Astrocyte (in vitro differentiated cells and primary cell): ENCODE measurements at places on chromosomes 1 and 21.

- peaks cover 15% of the 10 kb centered on the region for H3K4me1 ChIP-seq
- DNase-seq = no peak
- H3K36me3 ChIP-seq = no peaks in the 10 kb centered on the region
- no peak overlapping the region for H3K4me3 ChIP-seq
- H3K27ac ChIP-seq = no peak overlapping the region
- no peaks in the 10 kb centered on the region for H3K27me3 ChIP-seq
These were observed 33.0 kb downstream of the APP start for GRCh38 chr21:26137379-26138060.

DNA sequence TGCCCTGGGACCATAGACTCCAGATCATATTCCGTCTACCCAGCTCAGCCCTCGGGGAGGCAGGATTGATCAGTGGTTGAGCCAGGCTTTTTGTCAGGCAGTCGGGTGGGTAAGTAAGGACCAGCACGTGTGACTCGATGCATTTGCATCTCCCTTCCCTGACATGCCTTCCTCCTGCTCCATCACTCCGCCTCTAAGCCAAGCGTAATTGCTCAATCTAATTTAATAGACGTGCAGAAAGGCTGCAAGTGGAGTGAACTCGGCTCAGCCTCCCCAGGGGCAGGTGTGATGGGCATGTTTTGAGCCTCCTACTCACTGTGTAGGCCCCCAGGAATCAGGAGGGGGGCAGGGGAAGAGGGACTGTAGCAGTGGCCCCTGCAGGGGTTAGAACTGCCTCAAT lies 34.6 kb upstream of the GRIK3 start:
- H3K27me3 ChIP-seq = no peaks in the 10 kb centered on the region
- no peak overlapping the region for H3K4me3 ChIP-seq
- no peaks in the 10 kb centered on the region for H3K36me3 ChIP-seq
- no peak overlapping the region for H3K27ac ChIP-seq

DNA sequence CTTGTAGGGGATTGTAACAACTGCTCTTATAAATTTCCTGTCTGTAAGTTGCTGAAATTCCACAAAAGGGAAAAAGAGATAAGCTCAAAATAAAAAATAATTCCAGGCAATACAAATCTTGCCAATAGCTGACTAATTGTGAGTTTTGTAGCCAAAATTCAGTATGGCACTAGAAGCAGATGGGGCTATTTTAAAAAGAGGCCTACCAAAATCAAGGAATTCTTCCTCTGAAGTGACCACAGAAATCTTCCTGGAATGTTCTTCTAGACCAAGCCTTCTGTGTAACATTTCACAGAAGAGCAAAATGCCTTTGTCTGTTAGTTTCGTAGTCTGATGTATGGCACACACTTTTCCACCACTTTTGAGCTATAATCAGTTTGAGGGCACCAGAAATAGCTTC lies 127.6 kb downstream of the CYYR1 start:
- H3K36me3 ChIP-seq = no peaks in the 10 kb centered on the region
- no peaks in the 10 kb centered on the region for H3K27me3 ChIP-seq
- no peak overlapping the region for H3K27ac ChIP-seq
- peaks cover 4% of the 10 kb centered on the region for H3K4me1 ChIP-seq
- H3K4me3 ChIP-seq = no peak overlapping the region

DNA sequence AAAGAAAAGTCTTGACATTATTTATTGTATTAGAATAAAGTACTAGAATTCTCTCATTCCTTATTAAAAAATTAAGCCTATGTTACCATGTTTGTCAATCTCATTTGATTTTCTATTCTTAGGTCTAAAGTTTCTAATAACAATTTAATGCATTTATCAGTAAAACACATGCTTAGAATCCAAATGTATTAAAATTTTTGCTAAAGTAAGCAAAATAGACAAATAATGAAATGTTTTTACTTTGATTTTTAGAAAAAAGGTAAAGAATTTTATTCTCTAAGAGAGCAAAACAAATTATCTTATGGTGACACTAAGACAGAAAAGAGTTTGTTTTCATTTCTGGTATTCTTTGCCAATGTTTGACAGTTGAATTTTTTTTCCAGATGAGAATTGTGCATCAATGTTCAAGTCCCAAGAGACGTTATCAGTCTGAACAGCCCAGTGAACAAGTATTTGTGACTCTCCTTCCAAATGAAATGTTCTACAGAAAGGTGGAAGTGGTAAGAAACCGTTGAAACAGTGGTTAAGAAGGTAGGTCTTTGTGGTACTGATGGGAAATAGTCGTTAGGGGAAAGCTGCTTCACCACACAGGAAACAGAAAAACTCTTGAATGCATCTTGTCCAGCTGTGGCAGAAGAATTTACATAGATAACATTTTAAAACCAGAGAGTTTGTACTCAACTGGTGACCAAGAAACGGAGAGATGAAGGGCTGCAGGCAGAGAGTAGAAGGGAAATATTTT lies 402.5 kb downstream of the PTPRC start:
- H3K27me3 ChIP-seq = no peaks in the 10 kb centered on the region
- no peak overlapping the region for H3K27ac ChIP-seq
- H3K4me3 ChIP-seq = no peak overlapping the region

DNA sequence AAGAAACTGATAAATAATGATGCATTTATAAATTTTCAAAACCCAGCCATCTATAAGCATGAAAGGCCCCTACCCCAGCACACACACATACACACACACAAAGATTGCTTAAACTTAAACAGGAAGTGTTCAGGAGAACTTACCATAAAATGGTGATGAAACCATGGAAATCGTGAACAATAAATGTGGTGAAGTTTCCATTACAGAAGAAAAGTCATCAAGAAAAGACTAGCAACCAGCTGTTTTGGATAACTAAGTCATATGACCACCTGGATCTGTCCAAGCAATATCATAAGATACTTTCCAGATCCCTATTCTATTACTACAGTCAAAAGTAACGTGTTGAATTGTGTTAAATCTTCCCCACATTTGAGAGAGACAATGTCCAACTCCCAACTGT lies 24.1 kb downstream of the RGS5 start:
- no peak overlapping the region for H3K4me3 ChIP-seq
- no peaks in the 10 kb centered on the region for H3K27me3 ChIP-seq
- no peak for DNase-seq
- peaks cover 4% of the 10 kb centered on the region for H3K4me1 ChIP-seq
- no peak overlapping the region for H3K27ac ChIP-seq
- H3K36me3 ChIP-seq = no peaks in the 10 kb centered on the region

DNA sequence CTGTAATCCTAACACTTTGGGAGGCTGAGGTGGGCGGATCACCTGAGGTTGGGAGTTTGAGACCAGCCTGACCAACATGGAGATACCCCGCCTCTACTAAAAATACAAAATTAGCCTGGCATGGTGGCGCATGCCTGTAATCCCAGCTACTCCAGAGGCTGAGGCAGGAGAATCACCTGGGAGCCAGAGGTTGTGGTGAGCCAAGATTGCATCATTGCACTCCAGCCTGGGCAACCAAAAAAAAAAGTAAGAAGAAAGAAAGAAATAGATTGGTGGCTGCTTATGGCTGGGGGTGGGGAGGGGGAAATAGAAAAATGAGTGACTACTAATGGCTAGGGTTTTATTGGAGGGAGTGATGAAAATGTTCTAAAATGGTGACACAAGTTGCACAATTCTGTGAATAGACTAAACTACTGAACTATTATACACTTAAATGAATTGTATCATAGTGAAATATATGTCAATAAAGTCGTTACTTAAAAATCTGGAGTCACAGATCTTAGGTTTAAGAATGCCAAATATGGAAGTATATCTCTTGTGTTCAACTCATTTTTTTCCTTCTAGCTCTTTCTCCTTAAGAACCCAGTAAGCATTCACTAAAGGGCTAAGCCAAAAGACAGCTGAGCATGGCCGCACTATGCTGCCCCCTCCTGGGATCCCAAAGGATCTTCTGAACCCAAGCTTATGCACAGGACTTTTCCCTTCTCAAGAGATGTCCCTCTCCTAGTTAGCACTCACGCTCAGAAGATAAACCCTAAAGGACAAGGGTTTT lies 3.2 kb upstream of the NPL start:
- no peak overlapping the region for H3K27ac ChIP-seq
- no peaks in the 10 kb centered on the region for H3K36me3 ChIP-seq
- DNase-seq = peak; percentile 48
- peaks cover 6% of the 10 kb centered on the region for H3K4me1 ChIP-seq

GRCh38 chr1:56551691-56552090 lies 27.7 kb downstream of the PLPP3 start:
- no peaks in the 10 kb centered on the region for H3K27me3 ChIP-seq
- no peak overlapping the region for H3K4me3 ChIP-seq
- peak; percentile 56 for DNase-seq
- H3K4me1 ChIP-seq = peaks cover 7% of the 10 kb centered on the region
- H3K36me3 ChIP-seq = no peaks in the 10 kb centered on the region

DNA sequence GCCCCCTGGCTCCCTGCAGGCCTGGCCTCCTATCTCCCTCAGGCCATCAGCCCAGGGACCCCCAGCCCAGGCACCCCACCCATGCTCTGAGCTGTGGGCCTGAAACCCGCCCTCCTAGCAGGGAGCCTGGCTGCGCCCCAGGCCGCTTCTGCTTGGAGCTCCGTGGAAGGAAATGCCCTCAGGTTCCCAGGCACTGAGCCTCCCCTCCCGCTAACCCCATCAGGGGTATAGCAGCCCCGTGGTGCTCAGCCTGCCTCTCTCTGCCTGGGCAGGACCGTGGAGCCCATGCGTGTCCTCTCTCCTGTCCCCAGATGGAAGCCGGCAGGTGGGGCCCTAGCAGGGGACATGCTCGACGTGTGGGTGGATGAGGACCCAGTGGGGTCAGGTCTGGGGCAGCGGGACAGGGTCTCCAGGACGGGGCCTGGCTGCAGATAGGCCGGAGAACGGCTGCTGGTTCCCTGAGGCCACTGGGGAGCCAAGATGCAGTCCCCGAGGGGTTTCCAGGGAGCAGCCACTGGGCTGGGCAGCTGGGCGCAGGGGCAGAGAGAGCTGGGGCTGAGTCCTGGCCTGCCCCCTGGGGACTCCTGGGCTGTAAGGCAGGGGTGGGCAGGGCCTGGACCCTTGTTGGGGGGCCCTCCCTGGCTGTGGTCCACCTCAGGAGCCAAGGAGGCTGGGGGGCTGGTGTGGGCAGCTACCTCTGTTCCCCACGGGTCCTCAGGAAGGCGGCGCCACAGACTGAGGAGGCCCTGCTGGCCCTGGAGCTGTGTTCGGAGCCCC lies 75.5 kb downstream of the MORN1 start:
- H3K36me3 ChIP-seq = no peaks in the 10 kb centered on the region
- no peak overlapping the region for H3K4me3 ChIP-seq
- H3K27me3 ChIP-seq = no peaks in the 10 kb centered on the region
- H3K27ac ChIP-seq = peak overlapping the region; percentile 10
- no peak for DNase-seq

GRCh38 chr1:85584264-85584781 lies 3.8 kb downstream of the CCN1 start:
- H3K4me1 ChIP-seq = peaks cover 6% of the 10 kb centered on the region
- H3K4me3 ChIP-seq = peak overlapping the region; percentile 100
- DNase-seq = peak; percentile 92
- peaks cover 26% of the 10 kb centered on the region for H3K36me3 ChIP-seq

GRCh38 chr1:153985941-153986761 lies at the start of gene RAB13:
Gene RAB13 (minus strand): TSS chr1:153986339. CDS start chr1:153986236, 103 bp downstream.
- peaks cover 17% of the 10 kb centered on the region for H3K4me1 ChIP-seq
- H3K27ac ChIP-seq = peak within 1 kb of the TSS; percentile 88
- no peaks in the 10 kb centered on the region for H3K27me3 ChIP-seq
- DNase-seq = peak; percentile 63

DNA sequence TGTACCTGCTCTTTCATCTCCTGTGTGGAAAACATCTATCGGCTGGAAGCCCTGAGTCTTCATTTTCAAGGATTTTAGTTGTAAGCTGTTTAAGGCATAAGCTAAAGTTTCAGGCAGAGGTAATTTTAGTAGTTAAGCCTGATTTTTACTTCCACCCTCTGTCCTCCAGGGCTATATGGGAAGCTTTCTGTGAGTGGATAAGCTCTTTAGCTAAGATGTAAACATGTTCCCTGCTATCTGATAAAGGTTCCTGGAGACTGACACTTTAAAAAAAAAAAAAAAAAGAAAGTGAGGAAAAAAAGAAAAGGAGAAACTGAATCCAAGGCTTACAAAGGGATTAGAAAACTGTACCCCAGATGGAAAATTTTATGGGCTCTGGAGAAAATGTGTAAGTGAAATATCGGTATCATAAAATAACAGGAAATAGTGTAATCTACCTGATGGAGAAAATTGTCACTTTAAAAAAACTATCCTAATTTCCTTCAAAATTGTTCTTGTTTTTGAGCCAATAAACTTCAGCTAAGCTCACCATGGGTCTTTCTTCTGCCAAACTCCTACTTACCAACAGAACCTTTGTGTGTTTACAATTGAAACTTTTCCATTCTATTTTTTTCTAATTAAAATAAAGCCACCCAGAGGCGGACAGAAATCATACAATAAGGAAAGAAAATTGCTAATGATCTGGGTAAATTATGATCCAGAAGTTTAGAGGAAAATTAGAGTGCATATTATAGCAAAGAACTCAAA lies 180.5 kb downstream of the TGFB2 start:
- H3K36me3 ChIP-seq = no peaks in the 10 kb centered on the region
- no peaks in the 10 kb centered on the region for H3K4me1 ChIP-seq

DNA sequence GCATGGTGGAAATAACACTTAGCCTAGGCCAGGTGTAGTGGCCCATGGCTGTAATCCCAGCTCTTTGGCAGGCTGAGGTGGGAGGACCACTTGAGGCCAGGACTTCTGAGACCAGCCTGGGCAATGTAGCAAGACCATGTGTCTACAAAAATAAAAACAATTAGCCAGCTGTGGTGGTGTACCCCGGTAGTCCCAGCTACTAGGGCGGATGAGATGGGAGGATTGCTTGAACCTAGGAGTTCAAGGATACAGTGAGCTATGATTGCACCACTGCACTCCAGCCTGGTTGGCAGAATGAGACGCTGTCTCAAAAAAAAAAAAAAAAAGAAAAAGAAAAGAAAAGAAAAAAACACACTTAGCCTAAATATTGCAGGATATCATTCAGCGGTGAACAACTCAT lies 20.9 kb downstream of the AK4 start:
- H3K36me3 ChIP-seq = no peaks in the 10 kb centered on the region
- DNase-seq = no peak
- no peak overlapping the region for H3K27ac ChIP-seq
- no peak overlapping the region for H3K4me3 ChIP-seq
- H3K4me1 ChIP-seq = no peaks in the 10 kb centered on the region

GRCh38 chr21:32962268-32962667 lies 63.5 kb upstream of the OLIG2 start:
- no peak for DNase-seq
- H3K36me3 ChIP-seq = no peaks in the 10 kb centered on the region
- H3K27me3 ChIP-seq = peaks cover 20% of the 10 kb centered on the region
- no peak overlapping the region for H3K27ac ChIP-seq
- no peak overlapping the region for H3K4me3 ChIP-seq

GRCh38 chr1:154155251-154155650 lies 378 bp upstream of the NUP210L start:
- peaks cover 6% of the 10 kb centered on the region for H3K4me1 ChIP-seq
- H3K4me3 ChIP-seq = no peak overlapping the region
- DNase-seq = no peak
- H3K36me3 ChIP-seq = peaks cover 35% of the 10 kb centered on the region

DNA sequence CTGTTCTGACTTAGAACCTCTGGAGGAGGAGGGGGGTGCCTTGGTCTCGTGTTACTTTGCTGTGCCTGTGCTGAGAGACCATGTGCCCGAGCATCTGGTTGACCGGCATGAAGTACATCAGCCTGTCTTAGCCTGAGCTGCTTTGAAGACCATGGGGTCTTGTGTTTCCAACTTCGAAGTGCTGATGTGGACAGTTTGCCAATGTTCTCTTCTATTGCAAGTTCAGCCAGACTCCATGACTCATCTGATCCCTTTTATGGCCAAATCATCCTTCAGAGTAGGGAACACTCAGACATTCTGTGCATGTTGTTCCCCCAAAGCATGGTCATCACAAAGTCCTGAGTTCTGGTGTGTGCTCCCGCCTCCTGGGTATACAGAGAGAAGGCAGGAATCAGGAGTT lies 6.0 kb upstream of the PLA2G2C start:
- DNase-seq = peak; percentile 46
- no peaks in the 10 kb centered on the region for H3K36me3 ChIP-seq
- no peak overlapping the region for H3K4me3 ChIP-seq
- H3K27me3 ChIP-seq = peaks cover 37% of the 10 kb centered on the region
